ENCODE measurements at places on chromosomes 7 and 10.

DNA sequence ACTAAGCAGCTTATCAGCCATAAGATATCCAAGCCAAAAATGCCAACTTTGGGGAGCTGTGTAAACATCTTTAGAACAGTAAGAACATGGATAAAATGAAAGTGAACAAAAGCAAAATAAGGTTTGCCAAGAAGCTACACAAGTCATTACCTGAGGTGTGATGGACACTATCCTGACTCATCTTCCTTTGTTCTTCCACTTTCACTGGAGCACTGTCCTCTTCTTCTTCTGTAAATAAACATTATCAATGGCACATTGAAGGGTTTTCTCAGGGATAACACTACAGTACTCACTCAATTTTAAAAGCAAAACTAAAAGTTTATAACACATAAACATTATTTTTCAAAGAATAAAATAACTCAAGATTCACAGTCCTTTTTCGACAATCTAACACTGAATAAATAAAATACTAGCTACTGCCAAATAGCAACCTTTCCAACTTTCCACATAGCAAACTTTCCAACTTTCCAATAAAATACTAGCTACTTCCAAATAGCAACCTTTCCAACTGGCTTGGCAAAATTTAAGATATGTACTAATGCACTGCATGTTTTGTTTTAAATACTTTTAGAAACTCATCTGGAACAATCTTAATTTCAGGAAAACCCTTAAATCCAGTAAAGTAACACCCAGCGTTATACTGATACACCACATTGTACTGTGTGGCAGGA lies 174.1 kb downstream of the SKAP2 start:
- DNase-seq = no peak

DNA sequence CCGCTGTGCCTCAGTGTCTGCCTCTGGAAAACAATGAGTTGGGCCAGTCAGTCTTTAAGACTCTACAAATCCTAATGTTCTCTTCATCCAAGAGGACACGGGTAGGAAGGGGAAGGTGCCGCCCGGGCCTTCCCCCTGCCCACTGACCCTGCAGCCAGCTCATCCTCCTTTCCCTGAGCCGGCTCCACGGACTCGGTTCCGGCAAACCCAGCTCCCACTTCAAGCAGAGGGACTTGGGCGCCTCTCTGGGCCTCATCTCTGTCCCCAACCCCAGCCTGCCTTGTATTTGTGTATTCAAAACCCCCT lies 95.6 kb downstream of the C10orf105 start:
- no peak for DNase-seq

- DNase-seq = peak; percentile 4
These were observed at the start of gene NANOS1 for GRCh38 chr10:119029613-119030420. Gene NANOS1 (plus strand): TSS chr10:119029714. CDS start chr10:119029802, 88 bp downstream.

- no peak for DNase-seq
These were observed 544 bp downstream of the TSPAN33 start for GRCh38 chr7:129144834-129145668.

- no peak for DNase-seq
These were observed 107.0 kb downstream of the VIM start for GRCh38 chr10:17335065-17335464.

DNA sequence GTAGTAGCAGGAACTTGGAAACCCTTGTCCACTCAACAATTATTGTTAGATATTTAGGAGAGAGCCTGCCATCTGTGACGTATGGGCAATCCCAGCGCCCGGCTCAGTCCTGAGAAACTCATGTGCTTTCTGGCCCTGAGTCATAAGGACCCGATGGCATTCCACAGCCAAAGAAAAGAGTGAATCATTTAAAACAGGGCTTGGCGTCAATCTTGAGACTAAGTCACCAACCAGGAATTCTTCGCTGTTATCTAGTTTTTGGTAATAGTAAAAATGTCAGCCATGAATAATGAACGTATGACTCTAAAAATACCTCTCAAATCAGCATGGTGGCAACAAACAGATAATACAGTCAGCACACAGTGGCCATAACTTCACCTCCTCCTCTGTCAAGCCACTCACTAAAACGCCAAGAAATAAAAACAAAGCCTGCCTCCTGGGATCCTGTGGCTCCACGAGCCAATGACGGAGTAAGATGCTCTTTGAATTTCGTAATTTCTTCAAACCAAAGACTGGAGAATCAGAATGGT lies 140.8 kb downstream of the ADAM12 start:
- no peak for DNase-seq

DNA sequence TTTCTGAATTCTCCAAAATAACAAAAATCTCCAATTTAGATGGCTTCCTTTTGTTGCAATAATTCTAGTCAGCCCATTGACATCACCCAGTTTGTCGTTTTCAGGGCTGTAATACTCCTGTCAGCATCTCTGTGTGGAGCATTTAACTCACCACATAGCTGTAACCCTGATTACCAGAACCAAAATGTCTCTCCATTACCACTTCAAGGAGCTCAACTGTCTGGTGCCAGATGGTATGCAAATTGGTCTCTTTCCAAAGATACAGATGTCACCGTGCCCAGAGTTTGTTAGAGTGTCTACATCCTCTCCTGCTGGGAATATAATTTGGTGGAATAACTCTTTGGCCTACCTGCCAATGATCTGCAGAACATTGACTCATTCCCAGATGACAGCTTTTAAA lies 350.3 kb upstream of the POT1 start:
- no peak for DNase-seq

DNA sequence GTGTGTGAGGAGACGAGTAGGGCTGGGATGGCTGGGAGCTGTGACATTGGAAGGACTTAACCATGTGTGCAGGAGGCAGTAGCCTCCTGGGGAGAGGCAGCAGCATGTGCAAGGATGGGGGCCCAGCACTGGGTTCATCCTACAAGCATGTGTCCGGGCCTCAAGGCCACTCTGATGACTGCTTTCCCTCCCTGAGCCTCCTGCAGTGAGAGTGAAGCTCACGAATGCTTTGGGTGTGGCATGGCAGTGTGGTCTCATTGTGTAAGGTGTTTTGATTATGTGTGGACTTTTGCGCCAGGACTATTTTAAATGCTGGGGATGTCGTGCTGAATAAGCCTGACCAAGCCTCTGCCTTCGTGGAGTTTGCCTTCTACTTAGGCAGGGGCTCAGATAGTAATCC lies 122.0 kb upstream of the INSYN2A start:
- DNase-seq = no peak

GRCh38 chr7:32069116-32069650 lies 1.0 kb downstream of the PDE1C start:
- no peak for DNase-seq

DNA sequence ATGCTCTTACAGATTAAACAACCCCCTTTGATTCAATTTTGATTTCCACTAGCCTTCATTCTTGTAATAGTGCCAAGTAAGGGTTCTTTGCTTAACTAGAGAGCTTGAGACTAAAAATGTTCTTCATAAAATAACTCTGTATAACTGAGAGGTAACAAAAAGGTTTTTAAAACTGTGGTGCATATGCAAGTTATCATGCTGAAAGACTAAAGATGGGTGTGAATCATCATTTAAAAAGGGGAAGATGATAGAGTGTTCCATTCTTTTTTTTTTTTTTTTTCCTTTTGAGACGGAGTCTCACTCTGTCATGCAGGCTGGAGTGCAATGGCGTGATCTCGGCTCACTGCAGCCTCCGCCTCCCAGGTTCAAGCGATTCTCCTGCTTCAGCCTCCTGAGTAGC lies 11.1 kb downstream of the MDFIC start:
- no peak for DNase-seq

- no peak for DNase-seq
These were observed 76.9 kb downstream of the SLC13A1 start for GRCh38 chr7:123122916-123123315.

GRCh38 chr10:107814865-107815487 lies 650.5 kb upstream of the SORCS1 start:
- DNase-seq = peak; percentile 33

GRCh38 chr10:109963439-109963838 lies 40.1 kb upstream of the XPNPEP1 start:
- no peak for DNase-seq

GRCh38 chr10:86169066-86169465 lies 197.5 kb downstream of the GRID1 start:
- no peak for DNase-seq

GRCh38 chr10:126872768-126873167 lies 32.5 kb upstream of the DOCK1 start:
- no peak for DNase-seq

DNA sequence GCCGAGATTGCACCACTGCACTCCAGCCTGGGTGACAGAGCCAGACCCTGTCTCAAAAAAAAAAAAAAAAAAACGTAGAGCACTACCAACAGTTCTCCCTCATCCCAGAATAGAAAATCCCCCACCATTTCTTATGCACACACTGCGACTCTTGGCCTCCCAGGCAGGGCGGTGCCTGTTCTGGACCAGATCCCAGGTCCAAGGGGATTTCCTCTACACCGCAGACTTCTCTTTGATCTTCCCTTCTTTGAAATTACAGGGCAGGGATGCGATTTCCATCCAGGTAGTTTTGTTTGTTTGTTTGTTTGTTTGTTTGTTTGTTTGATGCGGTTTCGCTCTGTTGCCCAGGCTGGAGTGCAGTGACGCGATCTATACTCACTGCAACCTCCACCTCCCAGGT lies 91.8 kb downstream of the SEPTIN14 start:
- no peak for DNase-seq

- no peak for DNase-seq
These were observed 206.0 kb downstream of the CXCL12 start for GRCh38 chr10:44178856-44179255.

- no peak for DNase-seq
These were observed 61.1 kb upstream of the SEM1 start for GRCh38 chr7:96770758-96771157.

DNA sequence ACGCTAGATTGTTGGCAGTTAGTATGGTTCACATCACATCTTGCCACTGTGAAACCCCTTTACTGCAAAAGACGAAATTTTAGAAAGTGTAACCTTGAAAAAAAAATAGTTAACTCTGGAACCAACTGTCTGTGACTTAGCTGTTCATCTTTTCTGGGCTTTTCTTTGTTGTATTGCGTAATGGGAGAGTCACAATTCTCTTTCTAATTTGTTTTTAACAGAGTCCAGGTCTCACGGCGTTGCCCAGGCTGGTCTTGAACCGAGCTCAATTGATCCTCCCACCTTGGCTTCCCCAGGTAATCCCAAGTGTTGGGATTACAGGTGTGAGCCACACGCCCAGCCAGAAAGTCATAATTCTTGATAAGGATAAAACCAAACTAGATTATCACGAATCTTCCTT lies 14.5 kb downstream of the UBE3C start:
- no peak for DNase-seq

GRCh38 chr7:132368246-132368900 lies 207.9 kb downstream of the PLXNA4 start:
- DNase-seq = no peak

- DNase-seq = no peak
These were observed 363.3 kb downstream of the TNS3 start for GRCh38 chr7:47218378-47219176.

- DNase-seq = no peak
These were observed 303.6 kb upstream of the AKR1E2 start for GRCh38 chr10:4522296-4523000.

DNA sequence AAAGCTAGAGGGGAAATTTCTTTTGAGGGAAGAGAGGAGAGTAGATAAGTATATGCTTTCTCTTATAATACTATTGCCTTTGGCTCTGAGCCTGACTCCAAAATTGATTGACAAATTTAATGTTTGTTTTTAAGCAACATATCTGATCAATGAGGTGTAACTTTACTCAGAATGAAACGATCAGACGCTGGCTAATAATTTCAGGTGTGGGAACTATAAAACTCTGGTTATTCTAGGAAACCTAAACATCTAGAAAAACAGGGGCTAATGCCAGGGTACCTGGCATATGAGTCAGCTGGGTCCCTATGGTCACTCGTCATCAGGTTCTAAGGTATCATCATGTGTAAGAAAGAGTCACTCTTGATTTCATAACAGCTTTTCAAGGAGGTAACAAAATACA lies 139.7 kb downstream of the ATE1 start:
- DNase-seq = no peak

GRCh38 chr10:1272079-1272776 lies 216.0 kb downstream of the WDR37 start:
- DNase-seq = peak; percentile 50

GRCh38 chr10:12405342-12406320 lies 56.3 kb downstream of the CAMK1D start:
- DNase-seq = no peak

- DNase-seq = no peak
These were observed 22.7 kb downstream of the KIAA1549 start for GRCh38 chr7:138958391-138958956.

- no peak for DNase-seq
These were observed 12.9 kb upstream of the ZNF736 start for GRCh38 chr7:64300641-64301405.

GRCh38 chr10:34184397-34184796 lies 630.7 kb downstream of the PARD3 start:
- DNase-seq = no peak

- no peak for DNase-seq
These were observed 46.5 kb downstream of the AMPH start for GRCh38 chr7:38584443-38585210.

- no peak for DNase-seq
These were observed 14.4 kb upstream of the GJC3 start for GRCh38 chr7:99943641-99944496.

DNA sequence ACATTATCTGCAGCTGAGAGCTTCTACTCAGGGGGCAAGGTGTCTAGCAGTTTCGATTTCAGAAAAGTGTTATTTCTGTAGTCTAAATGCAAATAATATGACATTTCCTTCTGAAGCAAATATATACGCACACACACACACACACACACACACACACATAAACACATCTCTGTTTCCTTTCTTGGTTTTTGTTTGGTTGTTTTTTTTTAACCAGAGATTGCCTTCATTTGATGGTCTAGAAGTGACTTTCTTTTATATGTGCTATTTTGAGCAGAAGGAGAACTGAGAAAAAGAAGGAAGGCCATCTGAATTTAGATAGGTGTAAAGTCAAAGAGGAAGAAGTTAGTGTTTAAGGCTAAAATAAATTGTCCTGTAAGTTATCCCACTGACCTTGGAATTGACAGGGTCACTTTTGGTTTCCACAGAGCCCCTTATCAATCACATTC lies 142.2 kb downstream of the TRIL start:
- no peak for DNase-seq

DNA sequence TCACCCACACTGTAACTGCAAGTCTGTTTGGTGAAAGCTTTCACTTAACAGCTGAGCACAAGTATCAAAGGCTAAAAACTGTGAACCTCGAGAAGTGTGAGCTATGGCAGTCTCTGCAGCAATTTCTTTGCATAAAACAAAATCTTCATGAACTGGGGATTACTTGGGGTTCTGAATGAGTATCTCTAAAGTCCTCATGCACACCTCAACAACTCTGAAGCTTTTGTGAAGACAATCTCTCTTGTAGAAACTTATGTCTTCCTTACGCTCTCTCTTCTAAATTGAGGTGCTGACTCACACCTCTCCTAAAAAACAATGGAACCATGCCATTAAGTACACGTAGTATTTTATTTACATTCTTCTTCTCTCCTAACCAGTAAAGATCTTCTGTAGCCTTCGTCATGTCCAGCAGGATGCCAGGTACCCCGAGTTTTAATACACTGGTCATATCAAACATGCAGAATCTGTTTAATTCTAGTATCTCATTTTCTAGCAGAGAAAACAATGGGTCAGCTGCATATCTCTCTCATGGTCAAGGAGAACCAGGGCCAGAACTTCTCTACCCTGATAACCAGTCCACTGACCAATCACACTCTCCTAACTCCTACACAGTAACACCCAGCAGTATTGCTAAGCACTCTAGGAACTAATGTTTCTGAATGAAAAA lies 76.9 kb downstream of the UBE2H start:
- DNase-seq = no peak
